ENCODE measurements at places on chromosomes 2 and 18.

- H3K27me3 ChIP-seq, result peaks cover 27% of the 10 kb centered on the region
- no peaks in the 10 kb centered on the region for H3K36me3 ChIP-seq
- peak; percentile 49 for DNase-seq
- no peak overlapping the region for H3K4me3 ChIP-seq
- peaks cover 16% of the 10 kb centered on the region for H3K4me1 ChIP-seq
Observed at GRCh38 chr2:232879618-232880494, 9.8 kb downstream of the SNORC start.

DNA sequence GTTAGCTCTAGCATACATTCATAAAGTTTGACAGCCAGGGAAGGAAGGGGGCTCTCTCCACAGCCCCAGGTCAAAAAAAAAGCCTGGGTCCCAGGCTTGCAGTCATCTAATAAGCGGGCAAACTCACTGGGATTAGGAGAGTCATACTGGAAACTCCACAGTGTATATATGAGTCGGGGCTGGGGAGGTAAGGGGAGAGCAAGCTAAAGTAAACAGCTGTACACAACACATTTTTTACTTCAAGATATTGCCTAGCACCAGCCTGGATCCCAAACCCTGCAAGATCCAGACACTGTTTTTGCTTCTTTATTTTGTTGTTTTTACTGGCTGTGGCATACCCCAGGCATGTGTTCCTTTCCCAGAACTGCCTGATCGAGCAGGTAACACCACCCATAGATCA is 291.3 kb upstream of the TANK start:
- peak overlapping the region; percentile 41 for H3K27ac ChIP-seq
- no peaks in the 10 kb centered on the region for H3K27me3 ChIP-seq
- H3K4me1 ChIP-seq, result no peaks in the 10 kb centered on the region
- no peaks in the 10 kb centered on the region for H3K36me3 ChIP-seq
- DNase-seq, result no peak
- H3K4me3 ChIP-seq, result no peak overlapping the region

DNA sequence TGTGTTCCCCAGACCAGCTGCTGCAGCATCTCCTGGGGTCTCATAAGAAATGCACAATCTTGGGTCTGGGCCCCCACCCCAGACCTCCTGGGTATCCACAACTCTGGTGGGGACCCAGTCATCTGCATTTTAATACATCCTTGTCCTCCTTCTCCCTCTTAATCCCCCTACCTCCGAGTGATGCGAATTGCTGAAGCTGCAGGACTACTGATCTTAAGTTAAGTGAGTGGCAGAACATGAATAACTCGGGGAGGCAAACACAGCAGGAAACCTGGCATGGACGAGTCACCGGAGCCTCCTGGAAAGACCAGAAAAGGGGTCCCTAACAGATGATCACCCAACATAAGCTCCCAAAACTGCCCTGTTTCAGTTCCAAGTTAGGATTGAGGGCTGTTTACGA is 283.2 kb upstream of the MGAT5 start:
- H3K27me3 ChIP-seq, result no peaks in the 10 kb centered on the region
- no peak overlapping the region for H3K4me3 ChIP-seq
- no peaks in the 10 kb centered on the region for H3K36me3 ChIP-seq
- no peak overlapping the region for H3K27ac ChIP-seq
- no peak for DNase-seq

DNA sequence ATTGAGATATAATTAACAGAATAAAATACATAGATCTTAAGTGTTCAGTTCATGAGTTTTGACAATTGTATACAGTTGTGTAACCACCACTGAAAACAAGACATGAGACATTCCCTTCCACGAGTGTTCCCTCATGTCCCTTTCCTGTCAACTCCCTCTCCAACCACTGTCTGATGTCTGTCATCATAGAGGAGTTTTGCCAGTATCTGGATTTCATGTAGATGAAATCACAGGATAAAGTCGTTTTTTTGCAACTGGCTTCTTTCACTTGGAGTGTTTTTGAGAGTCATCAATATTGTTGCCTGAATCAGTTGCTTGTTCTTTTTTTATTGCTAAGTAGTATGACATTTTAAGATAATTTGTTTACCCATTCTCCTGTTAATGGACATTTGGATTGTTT is 52.7 kb downstream of the RBMS1 start:
- no peak overlapping the region for H3K4me3 ChIP-seq
- peaks cover 20% of the 10 kb centered on the region for H3K4me1 ChIP-seq
- H3K27ac ChIP-seq, result no peak overlapping the region
- no peak for DNase-seq
- H3K27me3 ChIP-seq, result no peaks in the 10 kb centered on the region

DNA sequence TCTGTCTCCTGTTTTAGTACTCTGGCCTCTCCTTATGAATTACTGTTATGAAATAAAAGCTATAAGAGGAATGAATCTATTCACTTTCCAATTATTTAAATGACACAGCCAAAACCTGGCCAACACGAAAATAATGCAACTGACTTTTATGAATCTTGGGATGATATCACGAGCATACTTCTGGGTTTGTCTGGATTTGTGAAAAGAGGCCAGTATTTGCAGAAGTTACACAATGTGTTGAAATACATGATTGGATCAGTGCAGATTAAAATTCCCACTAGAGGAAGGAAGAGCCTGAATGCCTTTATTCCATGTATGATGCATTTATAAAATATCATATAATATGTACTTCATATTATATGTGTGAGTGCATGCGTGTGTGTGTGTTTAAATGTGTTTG is 418.2 kb downstream of the GRB14 start:
- no peak overlapping the region for H3K4me3 ChIP-seq
- H3K27ac ChIP-seq, result no peak overlapping the region
- no peaks in the 10 kb centered on the region for H3K27me3 ChIP-seq
- no peak for DNase-seq

DNA sequence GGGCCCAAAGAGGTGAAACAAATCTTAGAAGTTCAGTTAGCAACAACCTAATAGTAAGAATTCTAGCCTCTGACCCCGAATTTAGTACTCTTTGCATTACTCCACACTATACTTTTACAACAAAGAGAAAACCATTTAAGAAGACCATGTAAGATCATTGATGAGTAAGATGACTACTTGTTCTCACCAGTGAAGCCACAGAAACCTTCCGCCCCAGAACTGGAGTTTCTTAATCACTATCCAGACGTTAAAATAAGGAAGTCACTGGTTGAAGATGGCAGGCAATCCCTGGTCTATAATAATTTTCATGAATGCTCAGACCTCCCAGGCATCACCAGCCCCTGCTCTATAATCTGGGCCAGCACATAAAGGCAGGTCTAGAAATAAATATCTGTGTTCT is 95.0 kb downstream of the TMEM163 start:
- H3K27ac ChIP-seq, result no peak overlapping the region
- no peaks in the 10 kb centered on the region for H3K4me1 ChIP-seq
- DNase-seq, result no peak
- no peak overlapping the region for H3K4me3 ChIP-seq
- H3K27me3 ChIP-seq, result no peaks in the 10 kb centered on the region

- peak; percentile 85 for DNase-seq
- no peaks in the 10 kb centered on the region for H3K36me3 ChIP-seq
- no peak overlapping the region for H3K27ac ChIP-seq
- peaks cover 14% of the 10 kb centered on the region for H3K27me3 ChIP-seq
- no peak overlapping the region for H3K4me3 ChIP-seq
Observed at GRCh38 chr2:10835052-10835970, 22.7 kb upstream of the PDIA6 start.

DNA sequence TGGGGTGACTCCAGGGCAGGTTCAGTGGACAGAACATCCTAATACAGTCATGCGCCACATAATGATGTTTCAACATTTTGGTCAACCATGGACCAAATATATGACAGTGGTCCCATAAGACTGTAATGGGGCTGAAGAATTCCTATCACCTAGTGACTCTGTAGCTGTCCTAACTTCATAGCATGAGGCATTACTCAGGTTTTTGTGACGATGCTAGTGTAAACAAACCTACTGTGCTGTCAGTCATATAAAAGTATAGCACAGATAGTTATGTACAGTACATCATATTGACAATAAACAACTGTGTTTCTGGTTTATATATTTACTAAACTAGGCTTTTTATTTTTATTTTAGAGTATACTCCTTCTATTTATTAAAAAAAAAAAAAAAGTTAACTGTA is 87.1 kb downstream of the CACNB4 start:
- no peaks in the 10 kb centered on the region for H3K4me1 ChIP-seq
- no peak for DNase-seq
- H3K36me3 ChIP-seq, result no peaks in the 10 kb centered on the region
- H3K4me3 ChIP-seq, result no peak overlapping the region

DNA sequence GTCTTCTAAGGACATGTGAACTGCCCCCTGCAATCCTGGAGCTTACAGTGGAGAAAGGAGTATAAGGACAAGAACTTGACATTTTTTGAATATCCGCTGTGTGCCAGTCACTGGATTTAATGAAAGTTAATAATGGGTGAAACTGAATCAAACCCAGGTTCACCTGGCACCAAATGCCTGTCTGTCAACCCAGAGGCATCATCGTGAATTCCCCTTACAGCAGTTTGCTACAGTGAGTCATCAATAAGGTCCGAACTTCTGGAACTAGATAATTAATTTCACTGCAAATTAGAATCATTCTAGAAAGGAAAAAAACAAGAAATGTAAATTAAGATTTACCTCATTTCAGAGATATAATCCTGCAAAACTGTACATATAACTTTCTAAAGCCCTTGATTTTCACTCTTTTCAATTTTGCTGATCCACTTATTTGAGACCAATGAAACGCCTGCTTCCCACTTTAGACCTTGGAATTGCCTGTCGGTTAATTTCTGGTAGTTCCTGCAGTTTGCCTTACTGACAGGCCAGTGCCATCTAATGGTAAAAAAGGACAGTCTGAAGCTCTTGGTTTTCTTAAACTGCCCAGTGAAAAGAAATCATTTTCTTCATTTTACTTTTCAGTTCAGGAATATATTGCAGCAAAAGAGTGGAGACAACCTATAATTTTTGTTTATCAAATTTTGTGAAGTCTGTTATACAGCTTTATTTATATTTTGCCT is 8.2 kb downstream of the DSG2 start:
- H3K36me3 ChIP-seq, result no peaks in the 10 kb centered on the region
- H3K27ac ChIP-seq, result no peak overlapping the region
- DNase-seq, result no peak
- no peaks in the 10 kb centered on the region for H3K27me3 ChIP-seq

DNA sequence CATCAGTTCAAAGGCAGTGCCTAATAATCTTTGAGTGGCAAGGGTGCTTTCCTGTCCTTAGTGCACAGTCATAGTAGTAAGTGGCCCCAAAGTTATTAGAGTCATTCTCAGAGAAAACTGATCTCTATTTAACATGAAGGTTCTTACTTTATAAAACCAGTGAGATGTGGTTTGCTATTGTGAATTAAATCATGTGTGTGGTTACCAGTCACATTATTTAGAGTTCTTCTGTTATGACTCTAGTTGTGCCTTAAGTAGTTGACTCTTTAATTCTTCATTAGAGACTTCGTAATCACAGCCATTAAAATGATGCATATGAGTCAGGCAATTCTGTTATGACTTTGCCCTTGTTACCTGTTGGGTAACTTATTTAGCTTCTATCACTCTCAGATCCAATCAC is 1392.9 kb upstream of the ACVR2A start:
- no peaks in the 10 kb centered on the region for H3K4me1 ChIP-seq
- H3K4me3 ChIP-seq, result no peak overlapping the region
- no peaks in the 10 kb centered on the region for H3K36me3 ChIP-seq
- no peak for DNase-seq

DNA sequence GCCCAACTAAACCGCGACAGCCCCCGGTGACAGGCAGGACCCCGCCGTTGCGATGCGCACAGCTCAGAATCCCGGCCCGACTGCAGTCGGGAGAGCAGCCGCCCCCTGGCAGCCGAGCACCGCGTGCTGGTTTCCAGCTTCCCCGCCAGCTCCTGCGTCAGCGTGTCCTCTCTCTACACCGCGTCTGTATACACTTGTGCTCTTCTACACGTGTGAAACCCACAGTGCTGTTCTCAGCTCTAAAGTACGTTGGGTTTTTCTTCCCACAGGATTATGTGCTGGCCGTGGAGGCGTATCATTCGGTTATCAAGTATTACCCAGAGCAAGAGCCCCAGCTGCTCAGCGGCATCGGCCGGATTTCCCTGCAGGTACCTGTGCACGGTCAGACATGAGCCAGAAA is 54.0 kb downstream of the ADI1 start:
- peak overlapping the region; percentile 48 for H3K27ac ChIP-seq
- no peak overlapping the region for H3K4me3 ChIP-seq
- H3K36me3 ChIP-seq, result peaks cover 73% of the 10 kb centered on the region
- DNase-seq, result peak; percentile 40
- no peaks in the 10 kb centered on the region for H3K4me1 ChIP-seq

DNA sequence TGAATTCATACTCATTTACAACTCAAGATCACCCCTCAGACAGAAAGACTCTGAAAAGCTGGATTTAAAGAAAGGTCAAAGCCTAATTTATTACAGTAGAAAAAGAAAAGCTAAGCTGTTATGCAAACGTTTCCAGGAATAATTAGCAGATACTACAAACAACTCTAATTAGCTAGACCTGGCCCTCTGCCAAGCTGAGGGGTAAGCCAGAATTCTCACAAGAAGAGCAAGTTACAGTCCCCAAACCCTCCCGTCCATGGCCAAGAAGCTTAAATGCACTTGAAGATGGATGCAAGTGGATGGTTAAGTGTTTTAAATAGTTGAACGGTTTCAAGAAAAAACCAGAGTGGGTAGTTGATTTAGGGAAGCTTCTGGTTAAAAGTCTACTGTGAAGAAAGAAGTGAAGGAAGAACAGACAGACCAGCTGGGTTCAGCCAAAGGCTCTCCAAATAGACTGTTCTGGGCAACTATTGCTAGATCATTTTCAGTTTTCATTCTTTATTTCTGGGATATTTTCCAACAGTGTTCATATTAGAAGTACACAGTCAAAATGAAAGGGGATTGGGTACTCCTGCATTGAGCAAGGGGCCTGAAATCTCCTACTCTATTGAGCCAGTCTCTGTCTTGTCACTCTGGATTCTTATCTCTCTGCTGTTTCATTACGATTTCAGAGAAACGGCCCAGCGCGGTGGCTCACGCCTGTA is 4.8 kb downstream of the LMAN2L start:
- no peaks in the 10 kb centered on the region for H3K4me1 ChIP-seq
- DNase-seq, result peak; percentile 42
- H3K36me3 ChIP-seq, result peaks cover 35% of the 10 kb centered on the region
- H3K27me3 ChIP-seq, result no peaks in the 10 kb centered on the region
- H3K4me3 ChIP-seq, result no peak overlapping the region

DNA sequence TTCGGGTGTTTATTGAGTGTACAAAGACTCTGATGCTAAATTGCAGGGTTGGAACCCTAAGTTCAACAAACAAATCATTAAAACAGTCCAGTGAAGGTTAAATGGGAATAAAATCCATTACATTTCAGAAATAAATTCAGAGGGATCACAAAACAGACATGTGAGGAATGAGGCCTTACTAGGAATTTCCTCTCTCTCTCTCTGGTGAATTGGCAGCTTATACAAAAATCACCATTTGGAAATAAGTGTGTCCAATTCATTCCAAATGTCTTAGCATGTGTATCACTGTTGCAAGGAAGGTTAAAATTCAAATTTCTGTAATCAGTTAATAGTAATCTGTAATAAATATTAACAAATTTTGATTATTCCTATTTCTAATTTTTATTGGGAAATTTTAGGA is 228.6 kb upstream of the PXDN start:
- H3K36me3 ChIP-seq, result no peaks in the 10 kb centered on the region
- H3K4me1 ChIP-seq, result no peaks in the 10 kb centered on the region

GRCh38 chr2:53379547-53379946 is 388.1 kb upstream of the CHAC2 start:
- DNase-seq, result no peak
- no peaks in the 10 kb centered on the region for H3K36me3 ChIP-seq
- H3K27me3 ChIP-seq, result no peaks in the 10 kb centered on the region

GRCh38 chr18:12278741-12279682 is 24.9 kb downstream of the CIDEA start:
- peak overlapping the region; percentile 99 for H3K27ac ChIP-seq
- no peaks in the 10 kb centered on the region for H3K36me3 ChIP-seq
- no peaks in the 10 kb centered on the region for H3K27me3 ChIP-seq
- H3K4me3 ChIP-seq, result peak overlapping the region; percentile 56
- peaks cover 57% of the 10 kb centered on the region for H3K4me1 ChIP-seq

All from sigmoid colon (tissue), 7 donors.